ENCODE measurements at places on chromosomes 7 and 10.

GRCh38 chr10:12180221-12180974 is 15.3 kb downstream of the NUDT5 start:
- no peak for DNase-seq

DNA sequence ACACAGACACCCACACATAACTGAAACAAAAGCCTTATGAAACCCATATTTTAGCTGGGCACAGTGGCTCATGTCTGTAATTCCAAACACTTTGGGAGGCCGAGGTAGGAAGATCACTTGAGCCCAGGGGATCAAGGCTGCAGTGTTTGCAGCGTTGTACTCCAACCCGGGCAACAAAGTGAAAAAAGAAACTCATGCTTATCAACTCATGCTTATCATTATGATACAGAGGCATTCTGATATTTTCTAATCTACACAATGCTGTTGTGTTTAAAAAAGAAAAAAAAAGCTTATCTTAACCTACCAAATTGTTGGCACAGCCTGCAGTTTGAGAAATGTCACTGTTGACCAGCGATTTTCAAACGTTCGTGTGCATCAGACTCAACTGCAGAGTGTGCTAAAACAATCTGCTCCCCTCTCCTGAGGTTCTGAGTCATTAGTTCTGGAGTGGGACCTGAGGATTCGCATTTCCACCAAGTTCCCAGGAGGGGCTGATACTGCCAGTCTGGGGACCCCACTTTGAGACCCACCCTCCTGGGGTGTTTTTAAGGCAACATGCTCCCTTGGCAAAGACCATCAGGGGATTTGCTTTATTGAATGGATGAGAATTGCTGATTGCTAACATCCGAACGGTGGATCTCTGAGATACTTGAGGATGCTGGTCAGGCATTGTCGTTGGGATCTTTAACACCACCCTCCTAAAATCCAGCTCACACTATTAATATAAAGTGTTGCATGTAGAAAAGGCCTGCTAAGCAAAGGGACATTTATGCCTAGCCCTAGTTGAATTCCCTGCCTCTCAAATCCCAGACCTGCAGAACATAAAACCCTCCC is 16.2 kb downstream of the CHST3 start:
- no peak for DNase-seq

DNA sequence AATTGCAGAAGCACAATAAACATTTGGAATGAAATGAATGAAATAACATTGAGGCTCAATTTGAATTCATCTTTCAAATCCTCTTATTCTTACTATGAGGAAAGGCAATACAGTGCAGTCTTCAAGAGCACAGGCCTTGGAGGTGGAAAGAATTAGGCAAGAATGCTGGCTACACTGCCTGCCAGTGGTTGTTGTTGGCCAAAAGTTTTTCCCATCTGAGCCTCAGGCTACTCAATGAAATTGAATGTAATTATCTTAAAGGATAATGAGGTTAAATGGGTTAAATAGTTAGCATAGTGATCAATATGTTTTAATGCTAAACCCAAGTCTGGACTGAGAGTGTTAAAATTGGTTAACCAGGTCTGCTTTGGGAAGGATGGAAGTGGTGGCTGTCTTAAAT is 140.9 kb downstream of the MBL2 start:
- no peak for DNase-seq

GRCh38 chr10:103493916-103494877 is 692 bp downstream of the NEURL1 start:
- DNase-seq, result no peak

GRCh38 chr10:93752761-93753160 is 5.0 kb upstream of the LGI1 start:
- no peak for DNase-seq

GRCh38 chr10:61272781-61273180 is 180.4 kb downstream of the TMEM26 start:
- DNase-seq, result no peak

- DNase-seq, result no peak
Measured at GRCh38 chr7:112575864-112576263, 95.1 kb downstream of the LSMEM1 start.

GRCh38 chr7:131637859-131638258 is 81.4 kb upstream of the PODXL start:
- no peak for DNase-seq

- no peak for DNase-seq
Measured at GRCh38 chr7:146659732-146660131, 543.1 kb downstream of the CNTNAP2 start.

DNA sequence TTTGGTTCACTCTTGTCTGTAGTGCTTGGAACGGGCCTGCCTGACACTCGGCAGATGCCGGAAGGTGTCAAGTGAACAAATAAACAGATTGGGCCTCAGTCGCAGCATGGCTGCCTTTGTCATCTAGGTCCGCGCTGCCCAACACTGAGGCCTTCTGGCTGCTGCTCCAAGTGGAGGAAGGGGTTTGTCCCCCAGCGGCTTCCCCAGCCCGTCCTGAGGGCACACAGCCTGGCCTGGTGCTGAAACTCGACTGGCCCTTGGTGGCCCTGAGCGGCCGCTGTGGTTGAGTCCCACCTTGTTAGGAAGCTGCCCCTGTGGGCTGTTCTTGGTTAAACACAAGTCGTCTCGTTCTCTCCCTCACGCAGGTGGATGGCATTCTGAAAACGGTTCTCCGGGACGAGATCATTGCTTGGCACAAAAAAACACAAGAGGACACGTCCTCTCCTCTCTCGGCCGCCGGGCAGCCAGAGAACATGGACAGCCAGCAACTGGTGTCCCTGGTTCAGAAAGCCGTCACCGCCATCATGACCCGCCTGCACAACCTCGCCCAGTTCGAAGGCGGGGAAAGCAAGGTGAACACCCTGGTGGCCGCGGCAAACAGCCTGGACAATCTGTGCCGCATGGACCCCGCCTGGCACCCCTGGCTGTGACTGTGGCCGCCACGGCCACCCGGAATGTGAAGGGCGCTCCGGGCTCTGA is 132.1 kb downstream of the SMURF1 start:
- DNase-seq, result no peak

- DNase-seq, result no peak
Measured at GRCh38 chr7:41886901-41887311, 184.0 kb upstream of the INHBA start.

- no peak for DNase-seq
Measured at GRCh38 chr10:48973065-48973464, 33.4 kb upstream of the LRRC18 start.

- DNase-seq, result no peak
Measured at GRCh38 chr10:122138831-122139625, 132.1 kb upstream of the BTBD16 start.

- no peak for DNase-seq
Measured at GRCh38 chr10:12160664-12161063, 31.2 kb downstream of the SEC61A2 start.

DNA sequence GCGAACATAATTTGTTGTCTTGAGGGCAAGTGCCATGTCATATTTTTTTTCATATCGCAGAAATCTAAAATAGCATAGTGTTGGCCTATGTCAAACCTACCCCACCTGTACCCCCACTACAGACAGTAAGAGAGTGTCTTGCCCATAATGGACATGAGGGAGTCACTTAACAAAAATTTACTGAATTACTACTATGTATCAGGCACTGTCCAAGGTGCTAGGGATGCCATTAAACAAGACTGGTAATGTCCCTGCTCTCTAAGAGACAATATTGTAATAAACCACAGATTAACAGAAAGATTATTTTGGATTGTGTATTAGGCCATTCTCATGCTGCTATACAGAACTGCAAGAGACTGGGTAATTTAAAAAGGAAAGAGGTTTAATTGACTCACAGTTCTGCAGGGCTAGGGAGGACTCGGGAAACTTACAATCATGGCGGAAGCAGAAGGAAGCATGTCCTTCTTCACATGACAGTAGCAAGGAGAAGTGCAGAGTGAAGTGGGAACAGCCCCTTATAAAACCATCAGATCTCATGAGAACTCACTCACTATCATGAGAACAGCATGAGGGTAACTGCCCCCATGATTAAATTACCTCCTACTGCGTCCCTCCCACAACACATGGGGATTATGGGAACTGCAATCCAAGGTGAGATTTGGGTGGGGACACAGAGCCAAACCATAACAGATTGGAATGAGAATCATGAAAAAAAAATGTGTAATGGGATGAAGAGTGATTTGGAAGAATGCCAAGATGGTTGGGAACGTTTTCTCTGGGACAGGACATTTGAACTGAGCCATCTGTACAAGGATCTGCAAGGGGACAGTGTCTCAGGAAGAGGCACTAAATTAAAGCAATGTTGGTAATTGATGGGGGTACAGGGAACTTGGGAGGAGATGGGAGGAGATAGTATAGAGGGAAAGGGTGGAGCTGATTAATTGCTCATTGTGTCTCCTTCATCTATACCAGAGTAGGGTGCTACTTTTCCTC is 108.5 kb downstream of the FAM107B start:
- no peak for DNase-seq

DNA sequence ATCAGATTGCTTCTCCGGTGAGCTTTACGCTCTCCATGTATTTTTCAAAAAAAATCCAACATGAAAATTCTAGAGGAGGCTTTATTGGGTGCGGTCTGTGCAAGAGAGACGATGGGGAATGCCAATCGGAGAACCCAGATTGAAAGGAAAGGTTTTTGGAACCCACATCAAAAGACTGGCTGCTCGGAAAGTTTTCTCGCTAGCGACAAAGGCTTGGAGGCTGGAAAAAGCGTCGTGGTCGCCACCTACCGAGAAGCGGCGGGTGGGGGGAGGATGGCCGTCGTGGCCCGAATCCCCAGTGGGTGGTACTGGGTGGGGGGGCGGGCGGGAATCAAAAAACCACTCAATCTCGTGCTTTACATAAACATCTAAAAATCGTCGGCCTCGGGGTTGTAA is 1.1 kb upstream of the GTF2I start:
- peak; percentile 36 for DNase-seq

DNA sequence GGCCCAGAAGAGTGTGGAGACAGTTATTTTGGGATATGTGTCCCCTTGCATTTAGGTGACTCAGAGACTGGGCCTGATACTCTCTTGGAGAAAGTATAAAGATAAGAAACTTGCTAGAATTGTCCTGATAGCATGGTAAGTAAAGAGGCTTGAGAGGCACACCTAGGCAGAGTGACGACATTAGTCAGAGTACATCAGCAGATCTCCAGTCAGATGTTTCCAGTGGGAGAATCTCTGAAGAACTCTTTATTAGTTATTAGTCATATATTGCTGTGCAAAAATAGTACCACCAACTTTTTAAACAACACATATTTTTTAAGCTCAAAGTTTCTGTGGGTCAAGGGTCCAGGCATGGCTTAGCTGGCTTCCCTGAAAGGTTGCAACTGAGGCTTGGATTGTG is 182.6 kb downstream of the NEBL start:
- no peak for DNase-seq

DNA sequence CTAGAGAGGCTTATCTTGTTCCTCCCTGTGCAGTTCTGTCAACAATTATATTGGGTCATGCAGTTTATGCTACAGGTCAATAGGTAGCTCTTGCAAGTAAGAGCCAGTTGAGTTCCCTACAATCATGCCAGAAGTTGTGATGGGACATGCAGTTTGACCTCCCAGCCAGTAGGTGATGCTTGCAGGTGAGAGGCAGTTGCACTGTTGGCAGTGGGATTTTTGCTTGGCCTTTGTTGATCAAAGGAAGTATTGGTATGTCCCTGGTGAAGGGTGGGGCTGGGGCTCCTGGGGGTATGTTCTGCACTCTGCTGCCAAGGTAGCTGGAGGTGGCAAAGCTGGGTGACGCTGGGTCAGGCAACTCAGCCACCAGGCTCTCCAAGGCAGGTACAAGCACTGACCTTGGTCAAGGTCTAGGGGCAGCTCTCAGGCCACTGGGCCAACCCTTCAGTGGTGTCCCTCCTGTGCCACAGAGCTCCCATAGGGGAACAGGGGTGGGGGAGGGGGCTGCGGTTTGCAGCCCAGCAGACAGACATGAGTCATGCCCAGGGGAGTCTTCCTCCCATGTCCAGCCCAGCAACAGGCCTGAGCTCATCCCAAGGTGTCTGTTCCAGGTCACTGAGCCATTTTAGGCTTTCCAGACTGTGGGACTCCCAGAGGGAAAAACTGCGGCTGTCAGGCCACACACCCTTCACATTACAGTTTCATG is 43.3 kb downstream of the MEOX2 start:
- no peak for DNase-seq

DNA sequence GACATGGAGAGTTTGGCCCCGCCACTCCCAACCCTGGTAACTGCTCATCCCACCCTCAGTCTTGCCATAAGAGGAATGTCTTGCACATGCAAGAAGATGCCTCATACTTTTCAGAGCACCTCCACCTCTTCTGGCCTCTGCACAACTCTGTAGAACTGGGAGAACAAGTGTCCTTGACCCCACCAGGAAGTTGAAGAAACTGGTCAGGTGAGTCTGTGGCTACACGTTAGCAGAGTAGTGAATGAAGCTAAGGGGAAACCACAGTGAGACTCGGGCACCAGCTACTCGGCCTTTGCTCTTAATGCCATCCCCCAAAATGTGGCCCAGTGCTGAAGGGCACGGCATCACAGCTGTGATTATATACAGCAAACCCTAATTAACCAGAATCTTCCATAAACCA is 110.1 kb downstream of the ARID5B start:
- no peak for DNase-seq

DNA sequence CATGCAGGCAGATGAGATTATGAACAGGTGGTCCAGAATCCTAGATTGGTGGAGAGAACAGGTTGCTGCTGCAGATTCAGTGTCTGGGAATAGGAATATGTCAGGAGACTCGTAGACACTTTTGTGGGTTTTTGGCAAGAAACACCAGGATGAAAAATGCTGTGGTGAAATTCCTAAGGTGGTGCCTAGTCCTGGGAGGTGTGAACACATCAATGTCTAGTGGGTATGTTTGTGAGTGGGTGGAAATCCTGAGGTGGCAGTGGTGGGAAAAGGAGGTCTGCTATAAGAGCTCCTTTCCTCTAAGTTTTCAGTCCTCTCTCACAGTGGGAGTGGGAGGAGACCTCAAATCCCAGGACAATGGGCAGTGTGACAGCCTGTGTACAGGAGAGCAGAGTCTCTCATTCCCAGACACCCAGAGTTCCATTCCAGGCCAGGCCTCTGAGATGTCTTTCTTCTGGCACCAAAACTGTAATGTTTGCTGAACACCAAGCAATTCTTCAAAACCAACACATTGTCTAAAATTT is 5.1 kb downstream of the ERV3-1 start:
- DNase-seq, result no peak

GRCh38 chr7:143494622-143495021 is 16.9 kb downstream of the TAS2R41 start:
- no peak for DNase-seq

DNA sequence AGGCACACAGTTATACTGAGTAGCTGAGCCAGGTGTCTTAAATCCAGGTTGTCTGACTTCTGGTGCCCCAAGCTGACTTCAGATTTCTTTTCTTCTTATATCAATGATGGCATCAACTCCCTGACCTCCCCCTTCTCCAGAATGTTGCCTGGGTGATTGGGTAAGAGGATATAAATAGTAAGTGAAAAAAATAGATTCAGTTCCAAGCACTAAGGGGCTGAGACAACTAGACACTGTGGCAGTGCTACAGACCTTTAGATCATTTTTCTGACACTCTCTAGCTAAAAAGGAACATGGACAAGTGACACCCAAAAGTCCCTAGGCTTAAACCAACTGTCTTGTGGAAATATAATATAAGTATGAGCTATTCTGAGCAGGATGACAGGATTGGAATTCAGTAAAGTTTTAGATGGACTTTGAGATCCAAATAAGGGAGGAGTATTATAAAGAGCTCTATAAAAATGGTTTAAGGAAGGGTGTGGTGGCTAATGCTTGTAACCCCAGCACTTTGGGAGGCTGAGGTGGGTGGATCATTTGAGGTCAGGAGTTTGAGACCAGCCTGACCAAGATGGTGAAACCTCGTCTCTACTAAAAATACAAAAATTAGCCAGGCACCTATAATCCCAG is 589.1 kb upstream of the GALNT17 start:
- DNase-seq, result no peak
